ENCODE measurements at places on chromosomes 6 and 20.

GRCh38 chr20:12201289-12201991, 283.7 kb downstream of the BTBD3 start:
- DNase-seq: no peak

- DNase-seq: no peak
Observed at GRCh38 chr6:158121335-158121734, 46.7 kb downstream of the SERAC1 start.

DNA sequence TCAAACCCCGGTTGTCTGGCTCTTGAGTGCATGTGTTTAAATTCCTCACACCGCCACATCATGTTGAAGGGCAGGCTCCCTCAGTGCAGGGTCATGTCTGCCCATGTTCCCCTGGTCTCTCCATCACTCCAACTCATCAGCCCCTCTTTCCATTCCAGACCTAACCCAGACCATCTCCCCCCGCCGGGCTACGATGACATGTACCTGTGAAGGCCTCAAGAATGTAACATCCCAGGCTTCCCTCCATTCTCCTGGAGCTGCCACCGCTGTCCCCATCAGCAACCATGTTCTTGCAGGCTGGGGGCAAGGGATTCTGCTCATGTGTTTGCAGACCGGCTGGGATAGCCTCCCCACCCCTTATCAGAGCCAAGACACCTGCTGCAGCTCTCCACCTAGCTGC, 19.9 kb downstream of the TMEM74B start:
- DNase-seq: no peak

DNA sequence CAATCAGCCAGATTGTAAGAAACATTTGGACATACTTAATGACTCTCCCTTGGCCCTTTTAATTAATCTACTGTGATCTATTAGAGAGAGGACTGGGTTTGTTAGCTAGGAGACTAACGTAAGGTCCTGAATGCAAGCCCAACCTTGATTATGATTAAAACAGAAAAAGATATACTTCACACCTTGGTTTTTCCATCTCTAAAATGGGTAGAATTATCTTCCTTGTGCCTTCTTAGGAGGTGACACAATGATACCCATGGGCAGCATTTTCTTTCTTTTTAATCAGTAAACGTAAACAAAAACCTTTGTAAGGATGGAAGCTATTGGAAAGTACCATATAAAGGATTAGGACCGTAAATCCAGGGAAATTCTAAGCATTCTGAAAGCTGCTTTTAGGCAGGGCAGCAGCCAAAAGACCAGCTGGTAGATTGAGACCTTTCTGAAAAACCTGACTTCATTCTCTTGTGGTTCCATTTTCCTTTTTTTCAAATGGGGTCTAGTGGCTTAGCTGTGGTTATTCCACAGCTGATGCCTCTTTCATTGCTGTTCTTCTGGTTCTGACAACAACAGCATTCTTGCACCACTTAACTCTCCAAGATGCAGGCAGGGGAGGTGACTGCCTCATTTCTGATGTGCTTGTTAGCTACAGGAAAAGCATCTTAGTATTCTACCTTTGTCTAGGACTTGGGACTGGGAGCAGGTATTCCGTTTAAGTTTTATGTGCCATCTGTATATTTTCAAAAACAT, 27.4 kb downstream of the RREB1 start:
- no peak for DNase-seq

GRCh38 chr6:37309692-37310091, 44.1 kb upstream of the RNF8 start:
- DNase-seq: no peak

- no peak for DNase-seq
Observed at GRCh38 chr6:24911796-24912382, 23.9 kb downstream of the RIPOR2 start.

GRCh38 chr20:20489648-20490341, 121.9 kb downstream of the INSM1 start:
- no peak for DNase-seq

GRCh38 chr6:33962246-33963027, 158.6 kb upstream of the MLN start:
- no peak for DNase-seq

DNA sequence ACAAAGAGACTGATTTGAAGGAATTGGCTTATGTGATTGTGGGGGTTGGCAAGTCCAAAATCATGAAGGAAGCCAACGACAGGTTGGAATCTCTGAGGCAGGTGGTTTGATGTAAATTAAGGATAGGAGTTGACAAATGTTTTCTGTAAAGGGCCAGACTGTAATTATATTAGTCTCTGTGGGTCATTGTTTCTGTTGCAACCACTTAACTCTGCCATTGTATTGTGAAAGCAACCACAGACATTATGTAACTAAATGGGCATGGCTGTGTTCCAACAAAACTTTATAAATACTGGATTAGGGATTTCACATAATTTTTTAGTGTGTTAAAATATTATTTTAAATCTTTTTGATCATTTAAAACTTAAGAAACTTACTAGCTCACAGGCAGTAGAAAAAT, 199.2 kb upstream of the MYLIP start:
- no peak for DNase-seq

GRCh38 chr6:64012351-64013001, 376.9 kb downstream of the PHF3 start:
- no peak for DNase-seq

DNA sequence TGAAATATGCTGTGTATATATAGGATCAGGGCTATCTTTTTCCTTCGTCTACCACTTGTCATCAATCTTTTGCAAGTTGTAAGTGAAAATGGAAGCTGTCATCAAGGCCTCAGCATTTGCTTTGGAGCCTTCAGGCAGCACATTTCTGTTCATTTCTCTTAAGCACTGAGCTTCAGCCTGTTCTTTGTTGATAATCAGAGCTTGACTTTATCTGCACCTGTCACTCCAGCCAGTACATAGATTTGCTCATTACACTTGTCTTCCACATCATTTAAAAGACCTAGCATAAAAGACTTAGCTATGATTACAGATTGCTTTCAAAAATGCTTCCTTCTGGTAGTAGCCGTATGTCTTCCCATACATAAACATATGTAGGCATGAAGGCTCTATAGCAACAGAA, 189.8 kb upstream of the GRIK2 start:
- DNase-seq: no peak

GRCh38 chr6:137313928-137314855, 95.0 kb upstream of the IFNGR1 start:
- peak; percentile 59 for DNase-seq

GRCh38 chr6:167087857-167088354, 35.0 kb upstream of the CCR6 start:
- no peak for DNase-seq

- no peak for DNase-seq
Observed at GRCh38 chr6:69391106-69391505, 405.7 kb downstream of the LMBRD1 start.

GRCh38 chr20:31322504-31322903, 14.1 kb upstream of the DEFB116 start:
- no peak for DNase-seq

GRCh38 chr6:170440437-170440836, 112.7 kb downstream of the PSMB1 start:
- DNase-seq: no peak

- no peak for DNase-seq
Observed at GRCh38 chr6:148530394-148530953, 187.8 kb downstream of the SASH1 start.

GRCh38 chr6:20217324-20217855, 5.1 kb upstream of the MBOAT1 start:
- no peak for DNase-seq

DNA sequence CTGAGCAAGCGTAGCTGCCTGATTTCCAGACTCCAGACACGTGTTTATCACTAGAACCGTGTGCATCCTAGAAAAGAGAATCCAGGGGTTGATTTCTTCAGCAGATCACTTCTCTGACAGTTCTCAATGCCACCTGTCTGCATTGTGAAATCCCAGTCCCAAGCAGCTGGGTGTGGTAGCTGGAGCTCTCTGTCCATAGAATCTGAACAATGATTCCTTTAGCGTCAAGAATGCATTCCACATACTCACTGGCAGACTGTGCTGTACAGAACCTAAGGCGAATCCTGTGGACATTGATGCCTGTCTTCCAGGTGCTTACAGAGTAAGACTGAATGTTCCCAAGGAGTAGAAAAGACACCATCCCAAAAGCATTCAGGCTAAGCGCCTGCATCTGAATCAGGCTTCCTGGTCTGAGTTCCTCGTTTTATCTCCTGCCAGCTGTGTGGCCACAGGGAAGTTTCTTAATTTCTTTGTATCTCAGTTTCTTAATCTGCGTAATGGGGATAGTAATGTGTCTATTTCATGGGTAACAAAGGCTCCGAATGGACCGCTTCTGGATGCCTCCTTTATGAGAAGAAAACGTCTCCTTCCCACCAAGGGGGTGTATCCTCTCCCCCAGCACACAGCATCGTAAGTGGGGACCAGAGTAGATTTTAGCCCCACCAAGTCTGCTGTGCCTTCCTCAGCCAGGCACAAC, 10.4 kb upstream of the TRAF3IP2 start:
- no peak for DNase-seq

DNA sequence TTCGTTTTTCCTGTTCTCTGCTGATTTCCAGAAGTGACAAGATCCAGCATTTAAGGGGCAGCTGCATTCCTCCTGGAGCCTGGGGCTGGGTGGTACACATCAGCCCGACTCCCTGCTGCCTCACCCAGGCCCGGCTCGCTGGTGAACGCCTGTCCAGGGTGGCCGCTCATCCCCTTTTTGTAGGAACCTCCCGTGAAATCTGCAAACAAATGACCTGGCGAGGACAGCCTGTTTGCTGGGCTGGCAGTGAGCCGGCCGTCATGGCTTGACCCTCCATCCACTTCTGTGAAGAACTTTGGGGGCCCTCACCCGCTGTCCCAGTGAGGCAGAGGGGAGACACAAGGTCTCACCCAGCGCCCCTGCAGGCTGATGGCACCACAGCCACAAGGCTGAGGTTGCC, 39.0 kb downstream of the PYGB start:
- DNase-seq: no peak

- no peak for DNase-seq
Observed at GRCh38 chr6:128600397-128600951, 80.1 kb upstream of the PTPRK start.

GRCh38 chr6:110043366-110043994, 65.4 kb downstream of the GPR6 start:
- DNase-seq: no peak

DNA sequence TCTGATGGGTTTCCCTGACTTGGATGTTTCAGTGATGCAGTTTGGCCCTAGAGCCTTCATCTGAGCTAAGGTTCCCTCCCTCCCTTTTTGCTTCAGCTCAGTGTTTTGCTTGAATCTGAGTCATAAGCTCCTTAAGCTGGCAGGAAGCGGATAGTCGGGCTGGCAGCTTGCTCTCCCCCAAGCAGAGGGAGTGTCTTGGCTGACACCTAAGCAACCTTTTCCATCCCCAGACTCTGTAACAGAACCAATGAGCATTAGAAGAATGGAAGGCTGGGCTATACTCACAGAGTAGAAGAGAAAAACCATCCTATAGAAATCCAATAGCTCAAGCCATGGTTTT, 98.3 kb downstream of the HAO1 start:
- no peak for DNase-seq

GRCh38 chr6:82741325-82741995, 324.2 kb downstream of the UBE3D start:
- DNase-seq: no peak

DNA sequence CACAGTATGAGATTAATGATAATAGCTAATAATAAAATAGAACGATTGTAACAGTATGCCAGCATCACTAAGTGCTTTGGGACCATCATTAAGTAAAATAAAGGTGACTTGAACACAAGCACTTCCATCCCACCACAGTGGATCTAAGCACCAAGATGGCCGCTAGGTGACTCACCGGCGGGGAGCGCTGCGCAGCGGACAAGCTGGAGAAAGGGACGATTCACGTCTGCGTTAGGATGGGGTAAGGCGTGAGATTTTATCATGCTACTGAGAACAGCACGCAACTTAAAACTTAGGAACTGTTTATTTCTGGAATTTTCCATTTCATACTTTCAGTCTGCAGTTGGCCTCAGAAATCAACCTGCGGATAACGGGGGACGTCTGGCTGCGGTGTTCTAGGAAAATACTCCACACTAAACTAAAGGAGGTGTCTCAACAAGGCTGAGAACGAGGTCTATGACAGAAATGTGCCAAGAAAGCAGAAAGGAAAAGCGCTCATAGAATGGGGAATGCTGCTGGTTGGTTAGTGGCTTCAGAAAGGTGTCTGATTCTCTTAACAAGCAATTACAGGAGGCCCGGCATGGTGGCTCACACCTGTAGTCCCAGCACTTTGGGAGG, 114.5 kb downstream of the GMPR start:
- DNase-seq: no peak

DNA sequence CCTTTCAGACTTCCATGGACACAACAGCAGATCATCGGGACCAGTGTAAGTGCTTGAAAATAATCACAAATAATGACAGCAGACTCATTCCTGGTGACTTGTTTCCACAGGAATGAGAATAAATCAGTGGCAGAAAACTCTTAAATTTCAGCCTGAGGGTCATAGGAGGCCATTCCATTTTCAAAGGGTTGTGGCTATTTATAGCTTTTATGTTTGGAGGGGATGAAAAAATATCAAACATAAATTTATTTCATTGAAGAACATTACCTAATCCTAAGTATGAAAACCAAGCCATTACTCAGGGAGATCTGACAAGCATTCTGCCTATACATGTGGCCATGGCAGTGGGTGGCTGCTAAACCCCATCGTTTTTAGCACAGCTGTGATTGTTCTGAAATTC, 173.6 kb upstream of the CNR1 start:
- no peak for DNase-seq

GRCh38 chr6:135939208-135939591, 87.7 kb downstream of the PDE7B start:
- peak; percentile 15 for DNase-seq

GRCh38 chr6:145562771-145563615, 172.3 kb downstream of the EPM2A start:
- no peak for DNase-seq

- DNase-seq: no peak
Observed at GRCh38 chr6:30231067-30231466, 17.9 kb upstream of the TRIM26 start.

DNA sequence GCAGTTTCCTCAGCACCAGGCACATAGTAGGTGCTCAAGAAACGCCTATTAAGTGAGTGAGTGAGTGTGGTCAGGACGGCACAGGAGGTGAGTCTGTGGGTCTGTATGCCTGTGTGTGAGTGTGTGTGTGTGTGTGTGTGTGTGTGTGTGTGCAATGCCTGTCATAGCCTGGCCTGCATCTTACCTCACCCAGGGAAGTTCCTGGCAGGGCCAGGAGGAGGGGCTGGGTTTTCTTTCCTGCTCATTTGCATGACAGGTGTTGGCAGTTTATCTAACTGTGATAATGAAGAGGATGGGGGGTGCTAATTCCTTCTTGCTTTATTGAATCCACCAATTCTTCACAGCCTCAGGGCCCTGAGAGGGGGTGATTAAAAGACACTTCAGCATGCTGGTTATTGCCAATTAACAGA, 146.7 kb upstream of the MLN start:
- DNase-seq: no peak

- no peak for DNase-seq
Observed at GRCh38 chr6:112203577-112204349, 50.6 kb downstream of the LAMA4 start.

DNA sequence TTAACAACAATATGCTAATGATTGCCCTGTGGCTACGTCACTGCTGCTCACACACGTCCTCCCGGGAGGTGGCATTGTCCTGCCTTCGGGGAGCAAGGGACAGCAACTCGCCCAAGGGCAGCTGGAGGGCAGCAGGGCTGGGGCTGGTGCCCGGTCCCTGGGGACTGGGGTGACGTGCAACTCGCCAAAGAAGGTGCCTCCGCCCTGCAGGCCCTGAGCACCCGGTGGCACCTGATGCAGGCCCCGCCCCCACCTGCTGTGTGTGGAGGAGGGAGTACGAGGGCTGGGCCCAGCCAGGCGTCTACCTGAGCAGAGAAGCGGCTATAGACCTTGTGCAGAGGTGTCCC, 64.8 kb upstream of the SLCO4A1 start:
- DNase-seq: no peak

- DNase-seq: no peak
Observed at GRCh38 chr6:131058236-131058635, 4.8 kb downstream of the EPB41L2 start.
